ENCODE measurements at places on chromosomes 3 and 15. TPM values are rescaled to one million over a fixed set of nuclear protein-coding genes. Genes with fewer than 3 reads are reported as not detected.
A peak's percentile ranks its signal among the peaks of the same experiment; 100 is the strongest.

- H3K4me1 ChIP-seq: peaks cover 42% of the 10 kb centered on the region
- DNase-seq: peak; percentile 79
- H3K4me3 ChIP-seq: peak overlapping the region; percentile 33
- H3K27ac ChIP-seq: peak overlapping the region; percentile 24
- H3K27me3 ChIP-seq: no peaks in the 10 kb centered on the region
Observed at GRCh38 chr15:64699751-64700388, 75.5 kb downstream of the RBPMS2 start.

DNA sequence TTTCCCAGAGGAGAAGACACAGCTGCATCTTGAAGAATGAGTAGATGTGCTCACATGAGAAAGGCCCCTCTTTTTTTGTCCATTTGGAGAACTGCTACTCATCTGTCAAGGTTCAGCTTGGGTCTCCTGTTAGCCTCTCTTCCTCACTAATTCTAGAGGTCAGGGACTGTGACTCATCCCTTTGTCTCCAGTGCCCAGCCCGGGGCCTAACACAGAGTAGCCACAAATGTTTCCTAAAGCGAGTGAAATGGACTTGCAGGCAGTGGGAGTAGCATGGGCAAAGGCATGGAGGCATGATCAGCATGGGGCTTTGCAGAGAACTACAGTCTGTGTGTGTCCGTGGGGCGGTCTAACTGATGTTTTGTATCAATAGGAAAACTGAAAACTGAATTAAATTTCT, 33.9 kb upstream of the MRPS22 start:
- H3K4me3 ChIP-seq: no peak overlapping the region
- H3K27ac ChIP-seq: no peak overlapping the region
- H3K36me3 ChIP-seq: no peaks in the 10 kb centered on the region
- no peaks in the 10 kb centered on the region for H3K27me3 ChIP-seq
- no peak for DNase-seq

DNA sequence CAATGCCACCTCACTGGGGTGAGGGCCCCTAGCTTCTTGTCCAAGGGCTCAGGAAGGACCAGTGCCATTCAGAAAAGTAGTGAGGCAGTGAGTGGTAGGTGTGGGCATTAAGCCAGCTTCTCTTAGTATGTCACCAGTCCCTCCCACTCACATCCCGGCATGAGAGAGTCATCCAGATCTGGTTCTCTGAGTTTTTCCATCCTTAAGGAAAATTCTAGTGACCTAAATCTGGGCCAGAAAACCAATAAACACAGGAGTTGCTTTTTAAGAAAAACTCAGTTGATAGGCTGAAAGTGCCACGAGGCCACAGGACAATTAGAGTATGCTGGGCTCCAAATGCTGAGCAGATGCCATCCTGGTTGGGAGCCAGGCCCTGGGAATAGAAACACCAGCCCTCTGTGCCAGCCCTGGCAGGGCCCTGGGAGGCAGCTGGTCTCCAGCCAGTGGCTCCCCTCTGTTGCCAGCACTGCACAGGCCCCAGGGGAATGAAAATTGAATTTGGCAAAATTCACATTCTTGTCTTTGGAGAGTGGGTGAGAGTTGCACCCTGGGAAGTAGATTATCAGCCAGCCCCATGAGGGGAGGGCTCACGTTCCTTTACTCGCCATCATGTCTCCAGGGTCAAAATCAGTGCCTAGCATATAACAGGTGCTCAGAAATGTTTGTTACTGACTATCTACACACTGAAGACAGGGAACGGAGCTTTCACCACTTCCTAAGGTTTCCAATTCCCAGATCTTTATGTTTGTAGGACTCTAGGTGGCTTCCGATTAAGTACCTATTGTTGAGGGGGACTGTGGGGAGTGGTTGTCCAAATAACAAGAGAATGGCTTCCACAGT, 52.8 kb downstream of the FAM43A start:
- H3K27me3 ChIP-seq: no peaks in the 10 kb centered on the region
- H3K4me1 ChIP-seq: peaks cover 44% of the 10 kb centered on the region

DNA sequence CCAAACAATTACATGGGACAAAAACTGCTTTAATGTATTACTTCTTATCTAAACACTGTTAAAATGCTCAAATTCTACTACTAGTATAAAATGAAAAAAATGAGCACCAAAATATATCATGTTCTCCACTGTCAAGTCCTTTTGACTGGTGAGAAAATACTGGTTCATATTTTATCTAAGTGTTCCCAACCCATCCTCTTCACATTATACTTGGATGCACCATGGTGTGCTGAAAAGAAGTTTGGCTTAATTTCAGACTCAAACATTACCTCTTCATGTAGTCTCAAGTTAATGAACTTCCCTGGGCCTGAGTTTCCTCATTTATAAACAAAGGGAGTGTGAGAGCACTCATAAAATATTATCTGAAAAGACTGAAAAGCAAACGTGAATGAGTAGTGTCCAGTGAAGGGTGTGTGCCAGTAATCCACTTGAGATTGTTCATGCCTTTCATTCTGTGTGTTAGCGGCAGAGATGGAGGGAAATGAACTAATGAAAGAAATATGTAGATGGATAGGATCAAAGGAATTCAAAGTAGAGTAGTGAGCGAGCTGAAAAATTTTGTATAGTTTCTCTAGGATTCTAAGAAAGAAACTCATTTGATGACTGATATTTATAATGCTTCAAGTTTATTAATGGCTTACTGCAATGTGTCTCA, 263.2 kb downstream of the NLGN1 start:
- DNase-seq: peak; percentile 24
- H3K4me3 ChIP-seq: no peak overlapping the region
- H3K27me3 ChIP-seq: no peaks in the 10 kb centered on the region
- H3K27ac ChIP-seq: no peak overlapping the region
- H3K4me1 ChIP-seq: peaks cover 3% of the 10 kb centered on the region

DNA sequence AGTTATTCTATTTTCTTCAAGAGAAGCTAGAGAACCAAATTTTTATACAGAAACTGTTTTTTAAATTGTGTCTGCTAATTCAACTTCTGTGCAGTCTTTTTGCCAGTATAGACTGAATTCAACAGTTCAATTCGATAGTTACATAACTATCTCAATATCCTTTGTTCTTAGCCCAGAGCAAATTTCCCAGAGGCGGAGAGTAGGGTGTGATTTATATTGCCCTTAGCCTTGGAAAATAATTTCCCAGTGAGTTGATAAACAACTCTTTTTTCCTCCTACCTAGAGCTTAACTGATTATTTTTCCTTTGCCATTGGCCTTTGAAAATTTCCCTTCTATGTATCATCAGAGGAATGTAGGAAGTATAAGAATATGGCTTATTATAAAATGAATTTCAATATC, 420.5 kb downstream of the NSUN3 start:
- H3K27ac ChIP-seq: no peak overlapping the region
- H3K4me1 ChIP-seq: no peaks in the 10 kb centered on the region
- no peak for DNase-seq
- H3K27me3 ChIP-seq: no peaks in the 10 kb centered on the region

GRCh38 chr3:168473334-168473890, 377.7 kb upstream of the GOLIM4 start:
- H3K36me3 ChIP-seq: no peaks in the 10 kb centered on the region
- H3K27me3 ChIP-seq: no peaks in the 10 kb centered on the region

GRCh38 chr15:94924057-94924456, 692.7 kb downstream of the MCTP2 start:
- no peaks in the 10 kb centered on the region for H3K27me3 ChIP-seq
- H3K4me3 ChIP-seq: no peak overlapping the region
- DNase-seq: no peak
- H3K4me1 ChIP-seq: no peaks in the 10 kb centered on the region
- no peak overlapping the region for H3K27ac ChIP-seq
- no peaks in the 10 kb centered on the region for H3K36me3 ChIP-seq

DNA sequence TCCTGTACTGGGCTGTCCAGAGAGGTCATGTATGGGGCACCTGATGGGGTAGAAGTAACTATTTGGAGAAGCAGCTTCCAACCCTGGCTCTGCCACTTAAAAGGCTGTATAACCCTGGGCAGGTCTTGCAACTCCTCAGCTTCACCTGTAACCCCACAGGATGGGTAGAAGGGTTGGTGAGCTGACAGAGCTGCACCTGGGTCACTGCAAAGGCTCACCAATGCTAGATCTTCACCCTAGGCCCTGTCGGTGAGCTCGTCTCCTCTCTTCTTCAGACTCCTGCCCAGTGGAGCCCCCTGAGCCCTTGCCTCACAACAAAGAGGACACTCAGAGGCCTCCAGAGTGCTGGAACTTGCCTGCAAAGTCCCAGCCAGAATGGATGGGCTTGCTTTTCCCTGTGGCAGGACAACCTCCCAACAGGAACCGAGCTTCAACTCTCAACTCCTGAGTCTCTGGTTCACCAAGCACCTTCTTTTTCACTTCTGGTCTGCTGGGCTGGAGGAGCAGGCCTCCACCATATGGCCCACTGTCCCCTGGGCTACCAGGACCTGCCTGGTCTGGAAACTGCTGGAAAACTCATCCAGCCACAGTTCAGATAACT, 45.9 kb downstream of the XXYLT1 start:
- peaks cover 33% of the 10 kb centered on the region for H3K4me1 ChIP-seq
- no peak overlapping the region for H3K4me3 ChIP-seq
- H3K27me3 ChIP-seq: no peaks in the 10 kb centered on the region
- no peak for DNase-seq

MEX3B gene
- 18.2 TPM for total RNA-seq

NOX5 gene
- 0.07 TPM for total RNA-seq

CHRNA3 gene
- not detected for total RNA-seq

Measured in endothelial cell of umbilical vein (primary cell).